ENCODE measurements at places on chromosomes 13 and 19.

- no peak for DNase-seq
These were observed 13.8 kb downstream of the DCAF15 start for GRCh38 chr19:13965926-13966683.

DNA sequence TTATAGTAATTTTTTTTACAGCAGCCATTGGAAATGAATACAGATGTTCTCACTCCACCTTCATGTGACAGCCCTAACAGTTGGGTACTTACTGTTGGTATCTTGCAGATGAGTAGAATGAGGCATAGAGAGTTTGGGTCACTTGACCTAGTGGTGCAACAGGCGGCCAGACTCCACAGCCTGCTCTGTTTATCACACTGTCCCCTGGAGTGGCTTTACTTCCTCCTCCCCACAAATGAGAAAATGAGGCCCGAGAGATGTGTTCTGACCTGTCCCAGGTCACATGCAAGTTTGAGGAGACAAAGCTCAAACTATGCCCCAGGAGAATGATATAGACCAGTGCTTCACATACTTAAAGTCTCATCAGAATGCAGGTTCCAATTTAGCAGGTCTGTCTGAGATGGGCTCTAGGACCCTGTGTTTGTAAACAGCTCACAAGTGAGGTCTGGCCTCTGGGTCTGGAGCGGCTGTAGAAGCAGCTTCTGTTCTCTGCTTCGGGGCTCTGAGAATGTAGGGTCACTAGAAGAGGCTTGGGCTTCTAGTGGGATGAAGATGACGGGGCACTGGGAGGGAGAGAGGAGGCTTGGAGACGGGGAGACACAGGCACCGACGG lies 37.4 kb upstream of the RCBTB2 start:
- no peak for DNase-seq

GRCh38 chr19:35090506-35091214 lies 25.0 kb upstream of the FXYD3 start:
- DNase-seq, result peak; percentile 58

GRCh38 chr13:50141375-50141975 lies 126.2 kb downstream of the KCNRG start:
- no peak for DNase-seq

DNA sequence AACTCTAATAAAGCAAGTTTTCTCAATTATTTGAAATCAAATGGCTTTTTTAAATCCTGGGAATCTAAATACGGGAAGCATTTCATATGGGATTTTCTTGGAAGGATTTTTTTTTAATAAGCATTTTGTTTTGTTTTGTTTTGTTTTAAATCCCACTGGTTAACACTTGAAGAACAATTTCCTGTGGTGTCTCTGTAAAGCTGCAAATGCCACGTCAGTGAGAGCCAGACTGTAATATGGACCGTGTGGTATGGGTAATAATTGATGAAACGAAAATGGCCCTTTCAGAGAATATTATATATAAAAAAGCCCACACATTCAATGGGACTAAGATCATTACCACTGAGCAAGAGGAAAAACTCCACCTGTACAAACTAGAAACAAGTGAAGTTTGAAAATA lies 33.9 kb upstream of the MIR17HG start:
- no peak for DNase-seq

GRCh38 chr19:58387338-58388174 lies 487 bp downstream of the RPS5 start:
- no peak for DNase-seq

DNA sequence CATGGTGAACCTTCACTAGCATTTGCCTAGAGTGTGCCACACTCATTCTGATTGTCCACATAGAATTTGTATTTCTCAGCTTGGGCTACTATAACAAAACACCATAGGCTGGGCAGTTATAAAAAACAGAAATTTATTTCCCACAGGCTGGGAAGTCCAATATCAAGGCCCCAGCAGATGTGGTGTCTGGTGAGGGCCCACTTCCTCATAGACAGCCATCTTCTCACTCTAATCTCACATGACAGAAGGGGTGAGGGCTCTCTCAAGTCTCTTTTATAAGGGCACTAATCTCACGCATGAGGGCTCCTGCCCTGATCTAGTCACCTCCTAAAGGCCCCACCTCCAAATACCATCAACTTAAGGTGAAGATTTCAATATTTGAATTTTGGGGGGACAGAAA lies 53.6 kb downstream of the LRRC63 start:
- DNase-seq, result no peak

GRCh38 chr13:95724252-95724651 lies 47.3 kb downstream of the DNAJC3 start:
- no peak for DNase-seq

- DNase-seq, result no peak
These were observed 577.2 kb downstream of the SLITRK5 start for GRCh38 chr13:88248393-88248792.

GRCh38 chr13:84446972-84447639 lies 564.8 kb upstream of the SLITRK1 start:
- DNase-seq, result no peak

DNA sequence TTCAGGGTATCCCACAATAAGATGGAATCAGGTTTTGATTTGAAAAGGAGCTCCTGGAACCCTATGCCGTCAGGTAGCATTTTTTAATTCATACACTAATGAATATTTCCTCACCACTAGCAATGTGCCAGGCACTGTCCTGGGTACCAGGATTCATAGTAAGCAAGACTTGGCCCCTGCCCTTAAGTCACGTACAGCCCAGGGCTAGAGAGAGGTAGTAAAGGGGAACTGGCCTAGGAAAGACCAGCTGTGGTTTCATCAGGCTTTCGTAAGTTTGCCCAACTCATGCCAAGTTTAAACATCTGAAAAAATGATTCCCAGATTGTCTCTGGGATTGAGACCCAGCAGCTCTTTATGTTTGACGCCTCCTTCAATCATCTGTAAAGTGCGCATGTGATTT lies 45.9 kb upstream of the AMER2 start:
- DNase-seq, result no peak

GRCh38 chr19:39874404-39874803 lies 28.2 kb upstream of the FBL start:
- no peak for DNase-seq

GRCh38 chr19:35843676-35844481 lies 8.4 kb downstream of the NPHS1 start:
- peak; percentile 21 for DNase-seq

DNA sequence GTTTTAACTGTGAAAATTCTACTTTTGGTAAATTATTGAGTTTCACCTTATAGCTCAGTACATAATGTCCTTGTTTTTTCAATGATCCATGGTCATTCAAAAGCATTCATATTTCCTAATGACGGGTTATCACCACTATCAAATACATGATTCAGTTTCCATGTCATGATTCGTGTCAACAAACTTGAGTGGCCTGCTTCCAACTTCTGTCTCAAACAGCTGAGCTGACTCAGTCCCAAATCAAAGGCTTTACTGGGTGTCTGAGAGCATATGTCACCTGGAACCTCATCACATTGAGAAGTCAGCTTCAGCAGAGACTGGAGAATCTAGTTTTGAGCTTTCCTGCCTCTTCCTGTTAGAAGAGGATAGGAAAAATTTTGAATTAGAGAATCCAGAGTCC lies 40.3 kb upstream of the SGCG start:
- no peak for DNase-seq

- DNase-seq, result no peak
These were observed 81.7 kb upstream of the ARHGEF7 start for GRCh38 chr13:111033172-111034130.

DNA sequence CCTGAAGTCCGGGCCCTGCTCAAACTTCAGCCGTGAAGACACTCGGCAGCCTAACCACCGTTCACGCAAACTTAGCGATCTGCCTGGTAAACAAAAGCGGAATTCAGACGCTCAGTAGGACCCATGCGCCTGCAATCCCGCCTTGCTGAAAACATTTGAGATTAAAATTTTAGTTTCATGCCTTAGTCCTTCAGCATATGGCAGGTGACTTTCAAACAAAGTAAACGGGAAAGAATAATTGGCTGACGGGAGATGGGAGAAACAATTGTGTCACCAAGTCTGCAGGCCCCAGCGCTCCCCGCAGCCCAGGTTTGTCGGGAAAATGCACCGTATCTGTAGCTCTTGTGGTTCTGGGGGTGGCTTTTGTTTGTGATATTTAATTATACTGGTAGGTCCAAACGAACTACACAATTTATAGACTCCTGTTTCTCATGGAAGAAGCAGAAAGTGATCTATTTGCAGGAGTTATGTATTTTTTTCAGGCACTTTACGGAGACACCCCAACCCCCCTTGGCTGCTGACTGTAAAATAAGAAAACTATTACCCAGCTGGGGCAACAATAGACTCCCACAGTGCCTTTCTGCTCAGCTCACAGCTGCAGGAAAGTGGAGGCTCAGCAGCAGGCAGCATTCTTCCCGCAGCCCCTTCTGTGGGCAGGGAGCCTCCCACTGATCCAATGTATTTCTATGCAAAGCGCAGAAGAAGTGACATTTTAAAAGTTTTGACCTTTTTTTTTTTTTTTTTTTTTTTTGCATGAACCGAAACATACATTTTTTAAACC lies 94.8 kb downstream of the SOX1 start:
- DNase-seq, result no peak

DNA sequence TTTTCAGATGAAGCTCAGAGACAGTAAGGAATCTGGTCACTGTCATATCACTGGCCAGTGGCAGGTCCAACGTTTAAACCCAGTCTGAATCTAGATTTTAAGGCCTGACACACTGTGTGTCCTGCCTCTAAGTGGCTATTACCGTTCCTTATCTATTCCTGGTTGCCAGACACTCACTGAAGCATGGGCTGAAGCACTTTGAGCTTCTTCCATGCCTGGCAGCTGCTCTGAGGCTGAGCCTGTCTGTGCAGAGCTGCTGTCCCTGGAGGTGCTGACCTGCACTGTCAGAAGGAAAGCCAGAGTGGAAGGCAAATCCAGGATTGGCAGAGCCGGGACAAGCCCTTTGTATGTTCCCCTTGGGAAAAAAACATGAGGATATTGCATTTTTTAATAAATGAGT lies 109.2 kb upstream of the SLC7A1 start:
- DNase-seq, result no peak

DNA sequence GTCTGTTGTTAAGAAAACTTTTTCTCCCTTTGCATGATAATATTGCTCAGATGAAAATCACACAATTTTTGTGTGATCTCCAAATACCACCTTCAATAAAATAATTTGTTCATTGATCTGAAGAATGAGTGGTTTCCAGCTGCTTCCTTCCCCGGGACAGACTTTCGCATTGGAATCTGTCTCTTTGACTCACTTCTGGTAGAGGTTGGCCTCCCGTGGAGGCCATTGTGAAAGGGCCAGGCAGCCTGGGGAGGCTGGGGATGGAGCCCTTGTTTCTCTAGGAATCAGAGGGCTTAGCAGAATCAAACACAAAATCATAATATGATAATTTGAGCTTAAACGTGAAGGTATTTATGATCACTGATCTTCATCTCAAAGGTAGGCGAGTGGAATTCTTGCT lies 135.0 kb upstream of the ZNF536 start:
- DNase-seq, result no peak

- no peak for DNase-seq
These were observed 432.5 kb downstream of the FGF9 start for GRCh38 chr13:22103046-22104027.

DNA sequence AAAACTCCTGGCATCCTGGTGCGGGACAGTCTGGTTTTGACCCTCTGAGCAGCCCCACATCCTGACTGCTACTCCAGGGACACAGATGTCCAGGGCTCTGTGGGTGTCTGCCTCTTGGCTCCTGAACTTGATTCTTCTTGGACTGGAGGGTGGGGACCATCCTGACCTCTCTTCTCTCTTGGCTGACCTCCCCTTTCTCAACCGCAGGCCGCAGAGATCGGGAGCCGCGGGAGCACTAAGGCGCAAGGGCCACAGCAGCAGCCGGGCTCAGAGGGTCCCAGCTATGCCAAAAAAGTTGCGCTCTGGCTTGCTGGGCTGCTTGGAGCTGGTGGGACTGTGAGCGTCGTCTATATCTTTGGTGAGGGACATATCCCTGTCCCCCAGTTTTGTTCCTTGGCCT lies 1.0 kb downstream of the TIMM50 start:
- DNase-seq, result no peak
